ENCODE measurements at places on chromosomes 13 and 19.

DNA sequence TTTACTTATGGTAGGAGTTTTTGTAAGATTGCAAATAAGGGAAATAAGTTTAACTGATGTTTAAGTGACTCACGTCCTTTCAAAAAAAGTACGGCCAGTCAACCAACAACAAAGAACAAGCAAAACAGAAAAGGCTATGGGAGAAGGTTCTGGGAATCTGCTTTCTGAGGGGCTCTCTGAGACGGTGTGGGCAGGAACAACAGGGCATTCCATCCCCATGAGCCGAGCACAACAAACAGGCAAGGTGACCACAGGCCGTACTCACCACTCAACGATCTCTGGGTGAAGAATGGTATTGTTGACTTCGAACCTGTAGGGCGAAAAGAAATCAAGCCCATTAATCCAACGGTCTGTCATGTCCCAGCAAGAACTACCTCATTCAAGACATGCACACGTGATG, 43.8 kb downstream of the PEPD start:
- no peak for DNase-seq

- DNase-seq = peak; percentile 29
Observed at GRCh38 chr19:48244281-48244680, 11.4 kb downstream of the CARD8 start.

GRCh38 chr19:51765086-51765485, 4.1 kb downstream of the FPR2 start:
- DNase-seq = no peak

DNA sequence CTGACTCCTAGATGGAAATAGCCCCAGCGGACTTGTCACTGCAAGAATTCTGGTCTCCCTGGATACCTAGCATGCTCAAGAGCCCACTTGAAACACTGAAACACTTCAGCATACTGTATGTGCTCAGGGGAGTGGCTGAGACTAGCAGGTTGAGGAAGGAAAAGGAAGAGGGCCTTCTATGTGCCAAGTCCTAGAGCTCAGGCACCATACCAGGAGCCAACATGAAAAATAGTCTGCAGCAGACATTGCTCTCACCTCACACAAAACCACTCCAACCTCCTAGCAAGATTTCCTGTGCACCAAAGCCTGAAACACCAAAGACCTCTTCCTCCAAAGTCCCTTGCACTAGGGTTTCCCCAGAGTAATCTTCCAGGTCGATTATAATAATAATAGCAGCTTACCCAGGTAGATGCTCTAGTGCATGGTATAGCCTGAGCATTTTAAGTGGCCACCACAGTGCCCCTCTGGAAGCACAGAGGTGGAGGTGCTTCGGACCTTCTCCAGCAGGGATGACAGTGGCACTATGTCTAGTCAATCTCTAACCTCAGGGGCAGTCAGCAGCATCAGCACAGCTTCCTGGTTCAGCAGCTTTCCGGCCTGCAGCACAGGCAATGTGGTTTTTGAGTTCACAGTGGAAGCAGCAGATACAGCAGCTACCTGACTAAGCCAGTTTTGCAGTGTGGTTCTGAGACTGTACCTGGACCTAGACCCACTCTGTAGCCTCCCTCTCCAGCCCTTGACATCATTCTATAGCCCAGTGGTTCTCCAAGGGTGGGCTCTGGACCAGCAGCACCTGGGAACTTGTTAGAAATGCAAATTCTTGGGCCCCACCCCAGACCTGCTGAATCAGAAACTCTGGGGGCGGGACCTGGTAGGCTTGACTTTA, 45.6 kb upstream of the UBE2L5 start:
- DNase-seq = peak; percentile 40

- no peak for DNase-seq
Observed at GRCh38 chr13:43074824-43075510, 51.6 kb downstream of the DNAJC15 start.

GRCh38 chr13:77800219-77800618, 102.7 kb downstream of the SLAIN1 start:
- no peak for DNase-seq

GRCh38 chr13:39451301-39451700, 151.7 kb downstream of the LHFPL6 start:
- DNase-seq = no peak

- DNase-seq = no peak
Observed at GRCh38 chr13:30751183-30751933, 16.0 kb downstream of the ALOX5AP start.

- no peak for DNase-seq
Observed at GRCh38 chr19:11538232-11539036, at the start of gene CNN1. TSS of gene CNN1 (plus strand) at chr19:11538851. CDS start at chr19:11538928, 77 bp downstream.

- DNase-seq = no peak
Observed at GRCh38 chr19:50171752-50172151, 8.7 kb upstream of the IZUMO2 start.

GRCh38 chr19:1172353-1173158, 1.5 kb downstream of the SBNO2 start:
- DNase-seq = no peak

GRCh38 chr13:106393776-106394175, 141.7 kb downstream of the EFNB2 start:
- no peak for DNase-seq

GRCh38 chr13:47117268-47117667, 220.4 kb upstream of the HTR2A start:
- DNase-seq = no peak

GRCh38 chr13:38763446-38764381, 76.8 kb downstream of the FREM2 start:
- no peak for DNase-seq

GRCh38 chr19:14472202-14472938, 2.8 kb downstream of the PTGER1 start:
- peak; percentile 83 for DNase-seq
